ENCODE measurements at places on chromosomes 6 and 20.
A peak's percentile ranks its signal among the peaks of the same experiment; 100 is the strongest.

DNA sequence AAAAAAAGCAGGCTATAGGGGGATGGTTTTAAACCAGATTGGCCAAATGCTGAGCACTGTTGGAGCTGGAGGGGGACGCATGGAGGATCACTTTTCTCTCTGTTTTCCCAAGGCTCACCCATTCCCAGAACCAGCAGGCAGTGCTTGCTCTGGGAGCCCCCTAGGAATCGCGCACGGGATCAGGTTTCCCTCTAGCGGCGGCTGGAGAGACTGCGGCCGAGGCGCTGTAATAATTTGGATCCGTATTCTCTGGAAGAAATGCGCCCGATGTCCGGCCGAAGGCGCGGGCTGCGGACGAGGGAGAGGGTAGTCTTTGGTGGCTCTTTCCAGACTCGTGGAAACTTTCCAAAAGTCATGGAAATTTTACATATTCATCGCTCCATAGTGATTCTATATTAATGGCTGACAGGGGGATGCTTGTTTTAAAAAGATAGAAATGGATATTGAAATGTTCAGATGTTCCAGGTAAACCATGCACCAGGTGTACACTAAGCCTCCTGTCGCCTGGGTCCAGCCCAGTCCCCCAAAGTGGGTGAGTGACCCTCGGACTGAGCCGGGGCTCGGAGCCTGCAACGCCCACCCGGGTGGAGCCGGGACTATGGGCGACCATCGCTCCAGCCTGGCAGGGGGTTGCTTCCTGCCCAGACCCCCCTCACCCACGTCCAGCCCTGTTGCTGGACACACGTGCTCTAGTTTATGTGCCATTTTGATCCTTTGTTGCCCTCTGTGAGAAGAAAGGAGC, 78.7 kb upstream of the PHACTR3 start:
- peak; percentile 16 for DNase-seq

DNA sequence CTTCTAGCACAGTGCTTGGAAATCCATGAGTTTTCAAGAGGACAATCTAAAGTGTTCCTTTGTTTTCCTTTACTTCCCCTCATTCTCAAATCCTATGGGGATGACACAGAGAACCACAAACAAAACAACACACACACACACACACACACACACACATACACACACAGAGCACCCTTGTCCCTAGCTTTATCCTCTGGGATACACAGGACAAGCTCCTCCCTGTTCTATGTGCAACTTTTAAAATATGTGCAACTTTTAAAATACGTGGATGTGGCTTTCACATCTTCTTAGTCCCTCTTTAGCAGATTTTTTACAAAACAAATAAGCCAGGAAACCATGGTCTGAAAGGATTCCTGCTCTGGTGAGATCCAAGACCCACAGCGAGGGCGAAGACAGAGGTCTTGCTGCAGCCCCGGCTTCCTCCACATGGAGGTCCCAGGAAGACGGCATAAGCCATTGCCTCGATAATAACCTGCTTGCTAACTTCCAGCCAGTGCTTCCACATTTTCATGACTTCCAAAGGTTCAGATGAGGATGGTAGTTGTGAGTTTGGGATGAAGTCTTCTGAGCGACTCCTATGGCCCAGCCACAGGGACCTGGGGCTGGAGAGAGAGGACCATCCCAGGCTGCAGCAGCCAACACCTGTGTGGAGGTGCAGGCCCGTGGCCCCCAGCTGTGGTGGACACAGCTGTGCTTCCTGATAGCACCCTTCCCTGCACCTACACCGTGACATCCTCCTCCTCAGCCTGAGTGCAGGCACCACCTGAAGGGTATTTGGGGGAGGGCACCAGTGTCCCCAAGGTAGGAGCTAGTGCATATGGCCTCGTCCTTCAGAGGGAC, 62.8 kb upstream of the CD93 start:
- no peak for DNase-seq

DNA sequence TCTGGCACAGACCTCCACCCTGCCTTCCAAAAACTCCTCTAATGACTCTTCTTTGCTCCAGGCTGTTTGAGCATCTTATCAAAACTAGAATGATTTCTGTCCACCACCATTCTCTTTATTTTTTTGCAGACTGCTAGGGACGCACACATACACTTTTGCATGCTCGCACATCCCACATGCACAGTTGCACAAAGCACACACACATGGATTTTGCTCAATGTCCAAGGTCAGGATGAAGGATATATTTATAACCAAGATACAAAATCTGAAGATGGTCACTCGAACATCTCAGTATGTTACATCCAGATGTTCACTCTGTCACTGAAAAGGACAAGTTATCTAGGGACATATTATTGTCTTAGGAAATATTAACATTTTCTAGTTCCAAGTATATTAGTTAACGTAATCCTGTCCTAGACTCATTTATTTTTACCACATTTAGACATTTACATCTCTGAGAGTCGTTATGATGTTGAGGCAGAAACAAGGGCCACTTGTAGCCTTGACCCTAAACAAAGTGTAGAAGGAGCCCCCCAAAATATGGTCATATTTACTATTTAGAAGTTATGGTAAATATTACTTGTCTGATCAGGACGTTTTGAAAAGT, 3.4 kb upstream of the SIM1 start:
- DNase-seq = no peak

DNA sequence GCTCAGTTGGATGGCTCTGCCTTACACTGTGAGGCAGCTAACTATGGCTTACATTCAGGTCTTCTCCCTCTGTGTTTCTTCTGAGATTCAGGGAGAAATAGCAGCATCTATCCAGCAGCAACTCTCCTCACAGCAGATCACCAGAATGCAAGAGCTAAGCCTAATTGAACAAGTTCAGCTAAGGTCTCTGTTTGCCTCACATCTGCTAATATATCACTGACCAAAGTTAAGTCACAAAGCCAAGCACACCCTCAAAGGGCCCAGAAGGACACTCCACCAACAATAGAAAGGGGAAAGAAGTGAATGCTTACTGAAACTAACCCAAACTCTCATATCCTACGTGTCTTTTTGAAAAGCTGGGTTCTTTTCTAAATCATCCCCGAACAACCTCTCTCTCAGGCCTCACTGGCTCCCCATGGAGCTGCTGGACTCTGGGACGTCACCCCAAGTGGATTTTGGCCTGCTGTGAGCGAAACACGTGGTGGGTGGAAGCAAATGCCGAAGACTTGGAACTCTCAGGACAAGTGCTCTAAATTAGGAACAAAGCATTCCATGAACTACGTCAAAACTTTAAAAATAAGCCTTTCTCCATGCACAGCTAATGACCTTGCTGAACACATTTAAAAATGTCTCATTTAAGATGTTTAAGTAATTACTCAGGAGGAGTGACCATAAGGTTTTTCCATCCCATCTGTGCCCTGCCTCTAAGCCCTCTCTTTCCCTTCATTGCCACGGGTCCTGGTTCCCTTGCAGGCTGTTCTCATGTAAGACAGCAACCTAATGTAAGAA, 167.5 kb upstream of the PLCB4 start:
- no peak for DNase-seq

DNA sequence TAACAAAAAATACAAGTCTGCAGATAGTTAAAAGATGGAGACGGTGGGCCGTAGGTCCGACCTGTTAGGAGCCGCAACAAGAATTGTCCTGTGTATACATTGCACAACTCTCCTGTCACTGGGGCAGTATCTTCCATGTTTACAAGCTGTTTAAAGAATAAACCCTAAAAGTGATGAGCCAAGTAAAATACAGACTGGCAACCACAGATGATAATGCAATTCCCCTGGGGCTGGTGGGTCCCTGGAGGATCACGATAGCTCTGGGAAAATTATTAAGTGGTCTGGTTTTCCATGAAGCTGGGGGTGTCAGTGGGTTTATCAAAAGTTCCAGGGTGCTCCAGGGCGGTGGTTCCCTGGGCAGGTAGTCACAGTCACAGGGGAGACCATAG, 8.1 kb upstream of the FAM50B start:
- no peak for DNase-seq

DNA sequence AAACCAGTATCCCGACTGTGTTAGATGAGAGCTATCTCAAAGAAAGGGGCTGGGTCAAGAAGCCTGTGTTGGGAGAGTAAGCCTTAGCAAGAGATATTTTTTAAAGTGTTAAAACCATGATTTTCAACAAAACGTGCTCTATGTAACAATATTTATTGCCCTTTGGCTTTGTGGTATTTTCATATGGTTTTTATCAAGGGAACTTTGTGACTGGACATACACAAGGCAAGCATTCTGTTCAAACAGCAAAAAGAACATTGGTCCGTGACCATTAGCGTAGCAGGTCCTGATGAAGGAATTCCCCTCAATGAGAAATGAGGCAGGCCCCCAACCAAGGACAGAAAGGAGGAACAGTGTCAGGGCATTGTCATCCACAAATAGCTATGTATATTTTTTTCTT, 222.6 kb downstream of the MYLK4 start:
- DNase-seq = no peak

- no peak for DNase-seq
Measured at GRCh38 chr6:137227871-137228302, 8.7 kb upstream of the IFNGR1 start.

- no peak for DNase-seq
Measured at GRCh38 chr20:1336699-1337367, 7.9 kb upstream of the SDCBP2 start.

GRCh38 chr6:74752303-74752702, 453.6 kb downstream of the COL12A1 start:
- no peak for DNase-seq

GRCh38 chr6:45477790-45478189, 100.1 kb upstream of the SUPT3H start:
- DNase-seq = no peak

- no peak for DNase-seq
Measured at GRCh38 chr6:134714679-134715078, 235.2 kb downstream of the ALDH8A1 start.

DNA sequence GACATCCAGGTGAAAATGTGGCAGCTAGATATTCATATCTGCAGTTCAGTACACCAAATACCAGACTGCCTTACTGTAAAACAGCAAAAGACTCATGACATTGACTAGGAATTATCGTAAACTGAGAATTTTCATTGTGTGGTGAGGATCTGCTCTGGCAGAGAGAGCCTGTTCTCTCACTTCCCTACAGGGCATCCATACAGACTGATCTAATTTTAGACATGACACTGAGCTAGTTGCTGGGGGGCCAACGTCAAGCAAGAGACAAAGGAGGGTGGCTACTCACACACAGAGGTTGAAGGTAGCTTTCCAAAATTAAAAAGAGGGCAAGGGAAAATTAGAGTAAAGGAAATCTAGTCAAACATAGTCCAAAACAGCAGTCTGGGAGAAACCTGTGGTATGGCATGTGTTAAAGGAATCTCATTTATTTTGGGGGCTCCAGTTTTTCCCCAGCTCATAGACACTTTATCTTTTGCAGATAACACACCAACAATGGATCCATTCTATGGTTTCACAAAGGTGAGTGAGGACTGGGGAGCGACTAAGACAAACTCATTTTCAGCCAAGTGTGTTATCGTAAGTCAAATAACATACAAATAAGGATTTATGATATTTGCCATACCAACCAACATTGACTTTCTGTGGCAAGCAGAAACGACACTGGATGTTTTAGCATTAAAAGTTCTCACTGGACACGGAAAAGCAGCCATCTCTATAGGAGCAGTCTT, 36.6 kb upstream of the NHSL1 start:
- no peak for DNase-seq

GRCh38 chr20:55067158-55067825, 591.9 kb downstream of the DOK5 start:
- no peak for DNase-seq

GRCh38 chr6:10395704-10396546, 18.9 kb downstream of the TFAP2A start:
- no peak for DNase-seq

- DNase-seq = no peak
Measured at GRCh38 chr6:169046021-169046420, 207.6 kb downstream of the THBS2 start.

GRCh38 chr6:135181333-135182070, 394 bp downstream of the MYB start:
- DNase-seq = peak; percentile 66

DNA sequence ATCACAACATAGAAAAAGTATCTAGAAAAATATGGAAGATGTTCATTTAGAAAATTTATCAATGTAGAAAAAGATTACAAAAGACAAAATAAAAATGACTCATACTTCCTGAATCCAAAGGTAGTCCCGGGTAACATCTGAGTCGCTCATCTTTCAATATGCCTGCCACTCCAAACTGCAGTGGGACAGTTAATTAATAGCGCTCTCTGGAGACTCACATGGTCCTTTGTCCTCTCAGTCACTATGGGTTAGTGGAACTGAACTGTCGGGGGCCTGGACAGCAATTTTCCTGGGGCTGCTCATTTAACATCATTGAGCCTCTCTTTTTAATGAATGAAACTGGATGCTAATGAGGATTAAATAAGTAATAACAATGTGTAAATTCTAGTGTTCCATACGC, 103.4 kb downstream of the MAP3K4 start:
- no peak for DNase-seq

DNA sequence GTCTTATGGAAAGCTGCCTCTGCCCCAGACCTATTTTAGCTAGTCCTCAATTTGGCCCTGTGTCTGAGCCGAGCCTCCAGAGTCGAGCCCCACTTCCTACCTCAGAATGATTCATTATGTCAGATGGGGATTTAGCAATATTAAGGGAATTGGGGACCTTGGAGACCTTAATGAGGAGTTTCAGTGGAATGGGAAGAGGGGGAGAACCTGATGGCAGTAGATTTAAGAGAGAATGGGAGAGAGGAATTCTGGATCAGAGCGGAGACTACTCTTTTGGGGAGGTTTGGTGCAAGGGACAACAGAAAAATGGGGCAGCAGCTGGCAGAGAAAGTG, 63.5 kb downstream of the EFHC1 start:
- DNase-seq = no peak

DNA sequence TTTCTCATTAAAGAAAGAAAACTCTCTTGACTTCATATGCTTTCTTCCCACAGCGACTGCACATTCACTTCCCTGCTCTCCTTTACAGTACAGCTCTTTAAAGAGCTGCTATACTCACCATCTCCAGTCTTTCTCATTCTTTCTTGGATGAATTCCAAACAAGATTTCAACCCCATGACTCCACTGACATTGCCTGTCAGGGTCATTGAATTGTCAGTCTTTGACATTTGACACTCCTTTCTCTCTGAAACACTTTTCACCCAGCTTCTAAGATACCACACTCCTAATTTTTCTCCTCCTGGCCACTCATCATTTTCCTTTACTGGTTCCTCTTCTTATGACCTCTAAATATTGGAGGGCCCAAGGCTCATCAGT, 811 bp upstream of the ARMH2 start:
- no peak for DNase-seq

- no peak for DNase-seq
Measured at GRCh38 chr6:3723966-3724365, 27.5 kb downstream of the PXDC1 start.

DNA sequence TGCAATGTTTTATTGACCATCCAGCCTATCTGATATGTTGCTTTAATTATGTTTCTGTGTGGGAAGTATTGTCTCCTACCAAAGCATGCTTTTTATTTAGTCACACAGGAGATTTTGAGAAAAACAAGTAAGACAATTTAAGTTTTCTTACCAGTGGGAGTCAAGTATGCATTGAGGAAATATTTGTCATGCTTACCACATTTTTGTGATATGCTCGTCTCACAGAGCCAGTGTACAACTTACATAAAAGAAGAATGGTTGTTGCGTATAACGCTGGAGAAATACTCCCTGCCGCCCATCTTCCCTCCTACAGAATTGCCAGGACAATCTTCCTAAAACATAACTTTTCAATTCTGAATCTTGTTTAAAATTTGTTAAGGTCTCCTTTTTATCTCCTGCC, 37.1 kb upstream of the FILIP1 start:
- no peak for DNase-seq

- DNase-seq = no peak
Measured at GRCh38 chr6:4352322-4352669, 216.9 kb upstream of the ECI2 start.
